ENCODE measurements at places on chromosomes 11 and 22.
A peak's percentile ranks its signal among the peaks of the same experiment; 100 is the strongest.

DNA sequence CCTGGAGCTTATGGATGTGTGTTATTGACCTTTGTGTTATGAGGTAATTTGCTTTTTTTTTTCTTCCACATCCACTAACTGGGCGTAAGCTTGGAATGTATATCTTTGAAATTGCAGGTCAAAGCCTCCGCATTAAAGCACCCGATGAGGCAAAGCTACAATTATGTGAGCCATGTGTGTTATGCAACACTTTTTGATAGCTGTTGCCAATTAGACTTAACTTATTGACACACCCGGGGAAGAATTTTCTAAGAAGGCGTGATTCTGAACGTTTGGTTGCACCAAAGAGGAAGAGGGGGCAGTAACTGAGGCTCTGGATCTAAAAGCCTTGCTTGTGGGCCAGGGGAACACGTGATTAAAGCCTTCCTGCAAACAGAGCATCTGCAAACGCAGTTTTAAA is 610 bp upstream of the TEX12 start:
- no peak overlapping the region for H3K4me3 ChIP-seq
- peak; percentile 47 for DNase-seq
- H3K36me3 ChIP-seq, result no peaks in the 10 kb centered on the region
- H3K27ac ChIP-seq, result peak overlapping the region; percentile 66

DNA sequence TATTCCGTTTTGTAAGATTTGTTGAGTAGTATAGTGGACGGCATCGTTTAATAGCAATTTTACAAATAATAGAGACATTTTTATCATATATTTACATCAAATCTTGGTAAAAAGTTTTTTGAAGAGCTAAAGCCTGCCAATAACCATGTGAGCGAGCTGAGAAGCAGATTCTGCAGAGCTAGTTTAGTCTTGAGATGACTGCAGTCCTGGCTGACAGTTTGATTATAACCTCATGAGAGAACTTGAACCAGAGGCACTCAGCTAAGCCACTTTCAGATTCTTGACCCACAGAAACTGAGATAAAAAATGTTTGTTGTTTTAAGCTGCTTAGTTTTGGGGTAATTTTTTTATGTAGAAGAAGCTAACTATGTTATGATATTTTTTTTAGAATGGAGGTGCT is 78.9 kb downstream of the PDE3B start:
- peak overlapping the region; percentile 7 for H3K27ac ChIP-seq
- no peak overlapping the region for H3K4me3 ChIP-seq
- H3K4me1 ChIP-seq, result no peaks in the 10 kb centered on the region
- H3K36me3 ChIP-seq, result no peaks in the 10 kb centered on the region

DNA sequence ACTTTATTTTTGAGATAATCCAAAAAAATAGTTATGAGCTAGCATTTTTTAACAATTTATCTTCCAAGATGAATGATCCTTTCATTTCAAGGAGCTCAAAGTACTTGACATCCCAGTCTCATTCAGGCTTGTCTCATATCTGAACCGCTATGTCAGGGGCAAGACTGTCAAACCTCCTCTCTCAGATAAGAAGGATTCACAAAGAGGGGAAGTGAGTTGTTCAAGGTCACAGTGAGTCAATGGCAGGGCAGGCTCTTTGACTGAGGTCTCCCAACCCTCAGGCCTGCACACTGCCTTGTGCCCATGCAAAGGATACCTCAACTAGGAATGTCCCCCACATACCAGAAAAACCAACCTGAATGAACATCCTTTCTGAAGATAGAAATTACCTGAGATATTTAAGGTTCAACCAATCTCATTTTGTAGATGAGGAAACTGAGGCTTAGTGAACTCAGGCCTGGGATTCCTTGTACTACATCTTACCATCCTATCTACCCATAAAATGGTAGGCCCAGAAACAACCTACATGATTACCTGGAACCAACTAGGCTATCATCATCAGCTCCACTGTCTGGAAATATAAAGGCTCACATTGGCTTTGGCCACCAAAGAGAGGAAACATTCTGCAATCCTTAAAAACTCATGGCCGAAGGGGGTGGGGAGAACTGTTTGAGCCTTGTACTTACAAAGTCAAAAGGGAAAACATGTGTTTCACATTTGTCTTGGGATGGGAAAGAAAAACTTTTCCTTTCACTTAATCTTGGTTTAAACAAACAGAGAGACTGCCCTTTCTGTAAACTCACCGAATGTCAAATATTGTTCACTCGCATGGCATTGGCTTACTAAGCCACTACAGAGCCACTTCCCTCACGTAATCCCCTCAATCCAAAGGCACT is 51.1 kb downstream of the LIF start:
- no peak for DNase-seq
- H3K4me1 ChIP-seq, result peaks cover 11% of the 10 kb centered on the region
- H3K4me3 ChIP-seq, result no peak overlapping the region
- H3K27me3 ChIP-seq, result peaks cover 7% of the 10 kb centered on the region

GRCh38 chr22:30252411-30253204 is 6.0 kb upstream of the LIF start:
- no peak overlapping the region for H3K4me3 ChIP-seq
- DNase-seq, result peak; percentile 78
- H3K4me1 ChIP-seq, result peaks cover 55% of the 10 kb centered on the region

- no peak overlapping the region for H3K27ac ChIP-seq
- no peaks in the 10 kb centered on the region for H3K27me3 ChIP-seq
- no peak for DNase-seq
- no peaks in the 10 kb centered on the region for H3K36me3 ChIP-seq
- no peak overlapping the region for H3K4me3 ChIP-seq
Observed at GRCh38 chr11:108364159-108364558, 103.2 kb downstream of the C11orf65 start.

DNA sequence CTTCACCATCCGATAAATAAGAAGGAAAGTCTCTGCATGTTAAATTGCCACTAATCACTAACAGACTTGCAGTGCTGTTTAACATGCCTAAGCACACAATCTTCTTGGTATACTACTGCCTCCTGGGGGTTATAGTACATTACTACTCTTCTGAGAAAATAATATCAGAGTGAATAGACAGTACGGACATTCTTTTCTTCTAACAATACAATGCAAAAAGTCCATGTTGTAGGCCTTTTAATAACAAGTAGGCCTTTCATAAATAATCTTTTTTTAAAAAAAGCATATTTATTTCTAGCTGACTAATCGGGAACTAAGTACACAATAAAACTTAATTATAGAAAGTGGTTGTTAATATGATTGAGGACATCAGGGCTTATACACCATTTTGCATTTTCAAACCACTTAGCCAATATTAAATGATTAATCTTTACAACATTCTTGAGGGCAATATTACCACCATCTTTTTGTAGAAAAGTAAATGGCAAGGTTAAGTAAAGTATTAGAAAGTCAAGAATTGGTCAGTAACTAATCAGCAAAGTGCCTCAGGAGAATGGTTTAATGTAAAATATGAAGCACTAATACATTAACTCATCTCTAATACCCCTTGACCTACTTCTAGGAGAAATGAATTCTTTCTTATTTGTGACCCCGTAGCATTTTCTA is 84.7 kb downstream of the TTC28 start:
- no peaks in the 10 kb centered on the region for H3K36me3 ChIP-seq
- H3K4me1 ChIP-seq, result peaks cover 3% of the 10 kb centered on the region
- no peaks in the 10 kb centered on the region for H3K27me3 ChIP-seq
- no peak overlapping the region for H3K27ac ChIP-seq
- H3K4me3 ChIP-seq, result no peak overlapping the region

DNA sequence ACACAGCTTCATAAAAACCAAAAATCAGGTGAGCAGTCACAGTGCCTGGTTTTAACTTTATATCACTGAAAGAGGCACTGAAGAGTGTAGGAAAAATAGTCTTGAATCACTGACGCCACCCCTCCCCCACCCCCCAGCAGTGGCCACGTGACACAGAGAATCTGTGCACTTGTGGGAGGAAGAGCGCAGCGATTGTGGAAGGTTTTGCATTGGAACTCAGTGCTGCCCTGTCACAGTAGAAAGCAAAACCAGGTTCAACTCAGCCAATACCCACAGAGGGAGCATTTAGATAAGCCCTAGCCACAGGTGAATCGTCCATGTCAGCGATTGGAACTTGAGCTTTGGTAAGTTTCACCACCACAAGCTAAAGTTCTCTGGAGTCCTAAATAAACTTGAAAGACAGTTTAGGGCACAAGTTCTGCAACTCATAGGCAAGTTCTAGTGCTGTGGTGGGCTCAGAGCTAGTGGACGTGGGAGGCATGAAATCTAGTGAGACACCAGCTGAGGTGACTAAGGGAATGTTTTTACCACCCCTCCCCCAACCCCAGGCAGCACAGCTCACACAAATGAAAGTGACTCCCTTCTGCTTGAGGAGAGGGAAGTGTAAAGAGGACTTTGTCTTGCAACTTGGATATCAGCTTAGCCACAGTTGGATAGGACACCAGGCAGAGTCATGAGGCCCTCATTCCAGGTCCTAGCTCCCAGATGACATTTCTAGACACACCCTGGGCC is 13.3 kb downstream of the OR52B2 start:
- H3K4me1 ChIP-seq, result no peaks in the 10 kb centered on the region
- H3K36me3 ChIP-seq, result no peaks in the 10 kb centered on the region
- no peak overlapping the region for H3K27ac ChIP-seq

DNA sequence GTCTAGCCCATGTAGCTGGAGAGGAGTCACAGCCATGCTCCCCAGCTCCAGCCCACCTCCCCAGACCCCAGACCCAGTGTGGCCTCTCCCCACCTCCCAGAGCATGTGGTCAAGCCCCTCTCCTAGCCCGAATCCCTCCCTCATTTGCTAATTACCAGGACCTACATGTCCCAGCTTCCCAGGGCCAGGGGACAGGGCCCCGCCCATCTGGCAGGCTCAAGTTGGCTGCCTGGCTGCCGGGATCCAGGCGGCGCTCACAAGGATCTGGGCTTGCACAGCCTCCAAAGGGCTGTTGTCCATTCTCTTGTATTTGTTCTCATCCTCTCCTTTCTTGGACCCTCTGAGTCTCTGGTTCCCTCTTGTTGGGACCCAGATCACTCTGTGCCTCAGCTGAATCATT is 4.6 kb upstream of the MIF start:
- H3K4me3 ChIP-seq, result no peak overlapping the region
- H3K27ac ChIP-seq, result no peak overlapping the region
- peaks cover 6% of the 10 kb centered on the region for H3K4me1 ChIP-seq
- DNase-seq, result no peak
- no peaks in the 10 kb centered on the region for H3K27me3 ChIP-seq
